Mucosa of gallbladder (tissue), 1 donor: ENCODE measurements at places on chromosomes 3 and 15. TPM values are rescaled to one million over a fixed set of nuclear protein-coding genes. Genes with fewer than 3 reads are reported as not detected.
A peak's percentile ranks its signal among the peaks of the same experiment; 100 is the strongest.

HYAL1 gene
- total RNA-seq, result 82.4 TPM

PRR23B gene
- not detected for total RNA-seq

IL17RD gene
- total RNA-seq, result 11.7 TPM

DNA sequence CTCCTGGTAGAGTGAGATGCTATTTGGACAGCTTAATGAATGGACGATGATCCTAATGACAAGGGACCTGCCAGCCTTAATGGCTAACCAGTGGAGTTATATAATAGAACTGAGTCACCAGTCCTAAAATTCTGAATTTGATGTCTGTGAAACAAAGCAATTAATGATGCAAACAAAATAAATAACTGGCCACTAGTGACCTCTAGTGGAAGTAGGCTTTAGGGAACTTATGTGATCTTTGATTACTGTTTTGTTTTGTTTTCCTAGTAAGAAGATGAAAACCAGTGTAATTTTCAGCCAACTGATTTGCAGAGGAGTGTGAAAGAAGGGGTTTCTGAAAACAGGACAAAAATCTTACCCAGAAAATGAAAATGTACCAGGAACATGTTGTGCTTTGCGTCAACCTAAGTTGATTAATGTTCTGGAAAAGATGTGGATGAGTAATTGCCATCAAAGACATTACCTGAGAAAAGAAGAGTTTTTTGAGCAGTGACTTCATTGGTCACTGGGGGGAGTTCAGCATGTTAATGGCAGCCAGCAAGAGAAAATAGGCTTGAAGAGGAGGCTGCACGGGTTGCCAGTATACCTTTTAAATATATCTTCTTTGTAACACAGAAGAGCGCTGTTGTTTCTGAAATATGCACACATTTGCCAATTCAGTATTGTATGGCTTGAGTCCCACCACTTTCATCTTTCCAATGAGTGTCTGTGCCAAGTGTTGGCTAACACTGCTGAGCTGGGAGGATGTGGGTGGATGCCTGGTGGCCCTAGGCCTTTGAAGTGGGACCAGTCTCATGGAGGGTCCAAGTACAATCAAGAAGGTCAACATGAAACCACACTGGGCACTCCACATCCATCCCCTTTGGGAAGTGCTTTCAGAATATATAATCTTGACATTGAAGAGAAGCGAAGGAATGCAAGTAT lies 9.3 kb downstream of the VEPH1 start:
- no peak for DNase-seq

DNA sequence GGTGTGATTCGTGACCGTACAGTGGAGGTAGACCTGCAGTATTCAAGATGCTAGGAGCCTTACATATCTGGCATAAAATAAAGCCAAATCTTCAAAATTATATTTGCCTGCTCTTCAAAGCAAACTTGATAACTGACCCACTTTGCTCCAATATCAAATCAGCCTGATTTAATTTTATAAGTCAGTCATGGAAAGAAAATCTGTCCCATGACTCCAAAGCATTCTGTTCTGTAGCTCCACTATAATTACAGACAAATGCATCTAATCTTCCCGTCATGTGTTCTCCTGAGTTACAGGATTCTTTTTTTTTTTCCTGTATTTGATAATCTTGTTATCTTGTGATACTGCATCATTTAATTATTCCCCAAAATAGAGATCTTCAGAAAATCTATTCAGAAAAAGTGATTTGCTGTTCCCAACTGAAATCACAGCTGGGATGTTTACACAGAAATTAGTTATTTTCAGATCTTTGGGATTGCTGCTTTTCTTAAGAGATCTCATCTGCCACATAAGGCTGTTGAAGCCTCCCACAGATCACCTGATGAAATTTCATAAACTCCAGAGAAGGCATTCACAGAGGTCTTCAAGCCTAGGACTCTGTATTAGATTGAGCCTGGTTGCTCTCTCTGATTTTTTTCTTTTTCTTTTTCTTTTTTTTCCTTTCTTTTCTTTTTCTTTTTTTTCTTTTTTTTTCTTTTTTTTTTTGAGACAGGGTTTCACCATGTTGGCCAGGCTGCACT lies 27.2 kb downstream of the TIMP4 start:
- DNase-seq, result no peak

DNA sequence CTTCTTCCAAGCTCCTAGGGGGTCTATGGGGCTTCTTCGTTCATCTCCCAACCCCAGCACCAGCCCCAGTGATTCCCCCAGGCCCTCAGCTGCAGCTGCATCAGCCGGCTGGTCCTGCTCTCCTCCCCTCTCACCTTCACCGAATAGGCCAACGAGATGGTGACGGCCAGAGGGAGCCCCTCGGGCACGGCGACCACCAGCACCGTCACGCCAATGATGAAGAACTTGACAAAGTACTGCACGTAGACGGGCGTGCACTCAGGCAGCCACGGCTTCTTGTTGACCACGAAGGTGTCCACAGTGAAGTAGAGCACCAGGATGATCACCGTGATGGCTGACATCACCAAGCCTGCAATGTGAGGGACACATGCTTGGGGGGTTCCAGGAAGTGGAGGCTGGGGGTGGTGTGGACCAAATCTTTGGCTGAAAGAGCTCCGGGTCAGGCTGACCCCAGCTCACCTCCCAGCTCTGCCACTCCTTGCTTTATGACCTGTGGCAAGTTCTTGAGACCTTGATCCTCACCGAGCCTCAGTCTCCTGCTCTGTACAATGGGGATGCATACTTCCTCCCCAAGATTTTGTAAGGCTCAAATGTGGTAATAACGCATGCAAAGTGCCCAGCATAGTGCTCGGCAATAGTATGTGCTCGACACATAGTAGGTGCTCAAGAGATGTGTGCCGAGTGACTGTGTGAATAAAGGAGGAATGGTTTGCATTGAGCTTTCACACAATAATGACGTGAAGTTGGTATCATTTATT lies 54.6 kb upstream of the SEC13 start:
- no peak for DNase-seq

DNA sequence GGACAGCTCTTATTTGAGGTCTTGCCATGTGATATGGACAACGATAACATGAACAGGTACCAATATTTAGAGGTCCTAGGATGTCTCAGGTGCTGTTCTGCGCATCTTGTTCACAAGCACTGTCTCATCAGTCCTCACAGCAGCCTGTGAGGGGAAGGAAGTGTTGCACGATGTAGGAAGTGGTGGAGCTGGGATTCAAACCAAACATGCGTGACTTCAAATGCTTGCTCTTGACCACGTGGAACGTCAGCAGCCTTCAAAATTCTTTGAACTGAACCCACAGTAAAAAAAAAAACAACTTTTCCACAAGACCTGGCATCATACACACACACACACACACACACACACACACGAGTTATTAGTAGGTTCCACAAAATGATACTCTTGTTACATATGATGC lies 153.4 kb upstream of the SMAD3 start:
- peak; percentile 26 for DNase-seq

PTPRG gene
- total RNA-seq, result 38.1 TPM

ACSBG1 gene
- 0.83 TPM for total RNA-seq

- no peak for DNase-seq
Measured at GRCh38 chr3:112829046-112829445, 17.6 kb downstream of the CD200R1L start.

- DNase-seq, result no peak
Measured at GRCh38 chr15:57572468-57572867, 19.2 kb upstream of the MYZAP start.

GRCh38 chr15:55270291-55270690 lies 19.3 kb downstream of the RAB27A start:
- DNase-seq, result no peak
